ENCODE measurements at places on chromosomes 16 and 17. TPM values are rescaled to one million over a fixed set of nuclear protein-coding genes. Genes with fewer than 3 reads are reported as not detected.

Gene SULT1A2
- total RNA-seq, result not detected

DNA sequence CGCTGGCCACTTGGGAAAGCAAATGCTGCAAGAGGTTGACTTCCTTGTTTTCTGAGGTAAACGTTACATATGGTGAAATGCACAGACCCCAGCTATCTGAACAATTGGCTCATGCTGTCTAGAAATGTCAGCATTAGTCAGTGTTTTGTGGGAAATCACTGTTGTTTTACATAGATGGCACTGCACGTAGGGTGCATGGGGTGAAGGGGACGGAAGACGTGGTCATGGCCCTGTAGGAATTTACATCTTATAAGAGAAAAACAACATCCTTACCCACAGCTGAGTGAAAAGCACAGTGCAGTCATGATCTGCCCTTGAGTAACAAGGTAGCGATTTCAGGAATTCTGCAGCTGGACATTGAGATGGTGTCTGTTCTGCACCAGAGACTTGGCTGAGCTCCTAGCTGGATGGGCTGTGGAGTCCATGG, 15.2 kb downstream of the RPTOR start:
- DNase-seq, result peak; percentile 42

DNA sequence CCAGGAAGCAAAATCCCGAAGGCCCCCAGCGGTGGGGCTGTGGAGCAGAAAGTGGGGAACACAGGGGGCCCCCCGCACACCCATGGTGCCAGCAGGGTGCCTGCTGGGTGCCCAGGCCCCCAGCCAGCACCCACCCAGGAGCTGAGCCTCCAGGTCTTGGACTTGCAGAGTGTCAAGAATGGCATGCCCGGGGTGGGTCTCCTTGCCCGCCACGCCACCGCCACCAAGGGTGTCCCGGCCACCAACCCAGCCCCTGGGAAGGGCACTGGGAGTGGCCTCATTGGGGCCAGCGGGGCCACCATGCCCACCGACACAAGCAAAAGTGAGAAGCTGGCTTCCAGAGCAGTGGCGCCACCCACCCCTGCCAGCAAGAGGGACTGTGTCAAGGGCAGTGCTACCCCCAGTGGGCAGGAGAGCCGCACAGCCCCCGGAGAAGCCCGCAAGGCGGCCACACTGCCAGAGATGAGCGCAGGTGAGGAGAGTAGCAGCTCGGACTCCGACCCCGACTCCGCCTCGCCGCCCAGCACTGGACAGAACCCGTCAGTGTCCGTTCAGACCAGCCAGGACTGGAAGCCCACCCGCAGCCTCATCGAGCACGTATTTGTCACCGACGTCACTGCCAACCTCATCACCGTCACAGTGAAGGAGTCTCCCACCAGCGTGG, 6.5 kb downstream of the CBX2 start:
- no peak for DNase-seq

Gene COX10
- total RNA-seq, result 27.3 TPM

DNA sequence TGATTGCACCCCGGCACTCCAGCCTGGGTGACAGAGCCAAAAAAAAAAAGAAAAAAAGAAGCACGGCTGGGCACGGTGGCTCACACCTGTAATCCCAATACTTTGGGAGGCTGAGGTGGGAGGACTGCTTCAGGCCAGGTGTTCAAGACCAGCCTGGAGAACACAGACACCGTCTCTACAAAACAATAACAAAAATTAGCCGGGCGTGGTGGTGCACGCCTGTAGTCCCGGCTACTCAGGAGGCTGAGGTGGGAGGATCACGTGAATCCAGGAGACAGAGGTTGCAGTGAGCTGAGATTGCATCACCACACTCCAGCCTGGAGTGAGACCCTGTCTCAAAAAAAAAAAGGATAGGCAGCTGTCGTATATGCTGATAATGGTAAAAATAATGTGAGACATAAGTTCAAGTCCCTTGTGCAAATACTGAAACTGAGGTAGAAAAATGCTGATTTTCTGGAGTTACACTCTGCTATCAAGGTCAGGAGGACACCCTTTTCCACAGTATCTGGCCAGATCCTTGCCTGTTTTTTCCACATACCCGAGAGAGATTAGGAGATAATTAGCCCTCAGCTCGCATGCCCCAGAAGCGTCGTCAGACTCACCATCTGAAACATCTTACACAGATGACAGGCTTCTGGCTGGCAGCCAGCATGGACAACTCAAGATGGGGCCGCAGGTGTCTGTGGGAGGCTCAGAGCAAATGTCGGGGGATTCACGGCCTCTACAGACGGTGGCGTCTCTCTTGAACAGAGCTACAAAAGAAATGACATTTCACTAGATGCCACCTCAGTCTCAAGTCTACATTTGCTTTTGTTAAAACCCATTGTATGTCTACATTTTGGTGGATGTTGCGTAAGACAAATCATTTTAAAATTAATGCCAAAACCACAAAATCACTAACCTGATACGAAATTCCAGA, 36.8 kb downstream of the WDR45B start:
- DNase-seq, result no peak

Gene CDK5RAP3
- 94.9 TPM for total RNA-seq

DNA sequence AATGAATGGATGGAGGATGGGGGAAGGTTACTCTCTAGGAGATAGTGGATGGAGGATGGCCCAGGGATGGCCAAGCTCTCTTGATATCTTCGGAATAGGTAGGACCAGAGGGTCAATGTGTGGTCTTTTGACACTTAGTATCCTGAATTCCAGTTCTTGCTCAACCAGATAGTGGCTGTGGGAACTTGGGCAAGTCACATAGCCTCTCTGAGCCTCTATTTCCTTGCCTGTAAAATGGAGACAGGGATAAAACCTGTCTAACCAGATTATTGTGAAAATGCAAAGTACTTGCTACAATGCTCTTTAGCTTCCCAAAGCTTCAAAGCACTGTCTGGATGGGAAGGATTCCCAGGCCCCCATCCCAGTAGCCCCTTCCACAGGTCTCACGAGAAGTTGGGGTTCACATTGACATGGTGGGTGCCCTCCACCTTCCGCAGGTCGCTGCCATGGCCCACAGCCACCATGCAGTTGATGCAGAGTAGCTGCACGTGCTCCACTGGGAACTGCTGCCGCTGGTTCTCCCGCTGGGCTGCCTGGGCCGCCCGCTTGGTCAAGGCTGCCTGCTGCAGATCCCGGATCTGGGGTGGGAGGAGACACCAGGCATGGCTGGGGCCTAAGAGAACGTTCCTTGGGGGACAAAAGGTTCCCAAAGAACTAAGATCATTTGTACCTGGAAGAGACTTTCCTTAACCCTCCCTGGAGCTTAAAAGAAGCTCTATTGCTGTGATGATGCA, 5.1 kb upstream of the ZNF385C start:
- DNase-seq, result no peak

DNA sequence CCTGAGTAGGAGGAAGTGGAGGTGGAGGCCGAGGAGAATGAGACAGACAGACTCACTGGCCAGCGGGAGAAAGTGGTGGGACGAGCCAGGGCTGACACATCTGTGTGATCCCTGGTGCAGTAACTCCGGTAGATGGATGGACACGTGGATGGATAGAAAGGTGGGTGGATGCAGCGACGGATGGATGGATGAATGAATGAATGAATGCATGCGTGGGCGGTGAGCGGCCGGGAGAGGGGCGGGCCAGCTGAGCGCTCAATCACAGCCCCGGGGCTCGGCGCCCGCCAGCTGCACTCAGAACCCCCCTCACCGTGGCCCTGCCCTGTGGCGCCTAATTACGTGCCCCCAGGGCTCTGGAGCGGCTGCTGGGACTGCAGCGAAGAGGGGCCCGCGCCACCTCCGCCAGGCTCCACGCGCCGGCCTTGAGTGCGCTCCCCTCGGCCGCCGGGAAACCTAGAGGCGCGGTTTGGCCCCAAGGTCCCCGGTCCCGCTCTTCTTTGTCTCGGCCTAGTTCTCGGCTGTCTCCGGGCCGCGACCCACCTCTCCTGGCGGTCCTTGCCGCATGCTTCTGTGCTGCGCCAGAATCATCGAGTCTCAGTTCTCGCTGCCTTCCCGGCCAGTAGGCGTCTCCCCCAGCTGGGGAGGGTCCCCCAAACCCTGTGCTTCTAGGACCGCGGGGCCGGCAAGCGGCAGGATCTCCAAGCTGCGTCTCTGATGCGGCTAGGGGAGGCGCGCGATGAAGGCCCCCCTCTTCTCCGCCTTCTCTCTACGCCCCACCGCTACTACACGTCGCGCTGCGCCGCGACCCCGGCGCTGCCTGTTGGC, 41.0 kb downstream of the RAI1 start:
- no peak for DNase-seq

Gene FADS6
- total RNA-seq, result not detected

DNA sequence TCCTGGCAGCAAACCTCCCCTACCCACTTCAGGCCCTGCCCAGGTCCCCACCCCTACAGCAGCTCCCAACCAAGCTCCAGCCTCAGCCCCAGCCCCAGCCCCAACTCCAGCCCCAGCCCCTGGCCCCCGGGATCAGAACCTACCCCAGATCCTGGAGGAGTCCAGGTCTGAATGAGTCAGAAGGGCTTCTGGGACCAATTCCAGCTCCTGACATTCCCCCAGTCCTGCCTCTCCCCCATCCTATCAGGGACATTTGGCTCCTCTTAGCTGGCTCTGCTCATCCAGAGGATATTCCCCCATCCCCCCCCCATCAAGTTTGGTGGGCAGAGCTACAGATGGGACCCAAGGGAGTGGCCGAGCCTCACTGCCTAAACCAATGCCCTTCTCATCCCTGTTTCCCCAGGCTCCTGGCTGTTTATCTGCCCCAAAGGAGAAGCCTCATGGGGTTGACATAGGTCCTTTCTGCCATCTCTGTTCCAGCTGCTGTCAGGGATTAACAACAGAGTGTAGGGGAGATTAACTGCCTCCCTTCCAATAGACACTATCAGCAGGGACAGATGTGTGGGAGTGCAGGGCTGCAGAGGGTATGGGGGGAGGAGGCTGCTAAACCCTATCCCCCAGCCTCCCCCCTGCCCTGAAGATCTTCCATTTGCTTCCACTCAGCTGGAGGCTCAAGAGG, 16.5 kb downstream of the CNTNAP1 start:
- no peak for DNase-seq

Gene ITGAD
- not detected for total RNA-seq

DNA sequence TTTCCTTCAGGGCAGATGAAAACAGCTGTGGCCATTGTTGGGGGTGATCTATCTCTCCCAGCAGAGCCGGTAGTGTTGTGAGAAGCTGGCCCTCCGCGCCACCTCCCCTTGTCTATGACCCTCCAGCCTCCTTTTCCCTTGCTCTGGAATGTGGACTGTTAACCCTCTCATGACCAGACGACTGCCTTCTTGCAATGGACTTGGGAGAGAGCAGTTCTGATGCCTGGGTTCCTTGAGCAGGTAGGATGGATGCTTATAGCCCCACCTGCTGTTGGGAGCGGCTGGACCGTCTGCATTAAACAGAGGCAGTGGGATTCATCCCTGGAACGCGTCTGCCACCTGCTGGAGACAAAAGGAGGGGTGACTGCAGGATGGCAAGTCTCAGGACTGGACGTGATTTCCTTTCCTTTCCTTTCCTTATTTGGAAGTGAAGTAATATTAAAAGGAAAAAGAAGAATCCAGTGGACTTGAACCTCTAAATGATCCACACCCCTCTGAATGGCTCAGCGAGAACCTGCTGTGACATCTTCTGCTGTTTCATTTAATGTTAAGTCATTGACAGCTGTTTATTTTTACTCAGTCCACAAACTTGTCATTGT, 1.8 kb upstream of the SOST start:
- peak; percentile 97 for DNase-seq

Gene SIRT7
- 23.9 TPM for total RNA-seq

DNA sequence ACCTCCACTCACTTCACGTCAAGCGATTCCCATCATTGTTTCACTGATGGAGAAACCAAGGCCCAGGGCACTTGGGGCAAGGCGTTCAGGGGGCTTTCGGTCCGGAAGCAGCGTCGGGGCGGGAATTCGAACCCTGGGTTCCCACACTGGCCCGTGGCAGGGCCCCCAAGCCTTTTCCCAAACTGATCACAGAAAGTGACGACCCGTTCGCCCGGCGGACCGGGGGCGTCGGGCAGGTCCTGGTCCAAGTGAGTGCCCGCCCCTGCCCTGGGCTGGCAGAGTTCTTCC, 856 bp upstream of the MON1B start:
- no peak for DNase-seq

- no peak for DNase-seq
Measured at GRCh38 chr17:871751-872519, 89.8 kb downstream of the MRM3 start.

GRCh38 chr17:40666331-40666730, 1.4 kb upstream of the KRT222 start:
- no peak for DNase-seq

Gene INO80E
- 92.7 TPM for total RNA-seq

Gene SPPL2C
- total RNA-seq, result not detected

- no peak for DNase-seq
Measured at GRCh38 chr16:30511509-30511908, 14.9 kb downstream of the ZNF768 start.

- DNase-seq, result no peak
Measured at GRCh38 chr17:7191069-7191468, 11.9 kb upstream of the ASGR1 start.

Gene COPS3
- 132 TPM for total RNA-seq

DNA sequence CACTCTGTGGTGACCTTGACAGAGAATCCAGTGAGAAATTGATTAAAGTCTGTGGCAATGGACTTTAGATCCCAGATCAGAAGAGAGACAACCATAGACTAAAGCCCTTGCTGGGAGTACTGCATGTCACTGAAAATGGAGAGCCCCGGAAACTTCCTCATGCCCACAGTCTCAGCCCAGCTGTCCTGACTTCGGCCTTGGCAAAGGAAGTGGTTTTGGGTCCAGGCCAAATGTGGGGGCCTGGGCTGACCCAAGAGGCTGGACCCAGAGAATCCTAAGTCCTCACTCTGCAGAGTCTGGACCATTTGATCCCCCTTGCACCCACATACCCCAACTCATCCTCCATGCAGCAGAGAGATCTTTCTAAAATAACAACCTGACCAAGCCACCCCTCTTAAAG, 4.7 kb upstream of the BEAN1 start:
- no peak for DNase-seq

Gene CDR2L
- 14.7 TPM for total RNA-seq

- no peak for DNase-seq
Measured at GRCh38 chr17:71902894-71903506, 217.8 kb upstream of the SOX9 start.

- DNase-seq, result no peak
Measured at GRCh38 chr16:71670537-71670936, 44.6 kb downstream of the MARVELD3 start.

DNA sequence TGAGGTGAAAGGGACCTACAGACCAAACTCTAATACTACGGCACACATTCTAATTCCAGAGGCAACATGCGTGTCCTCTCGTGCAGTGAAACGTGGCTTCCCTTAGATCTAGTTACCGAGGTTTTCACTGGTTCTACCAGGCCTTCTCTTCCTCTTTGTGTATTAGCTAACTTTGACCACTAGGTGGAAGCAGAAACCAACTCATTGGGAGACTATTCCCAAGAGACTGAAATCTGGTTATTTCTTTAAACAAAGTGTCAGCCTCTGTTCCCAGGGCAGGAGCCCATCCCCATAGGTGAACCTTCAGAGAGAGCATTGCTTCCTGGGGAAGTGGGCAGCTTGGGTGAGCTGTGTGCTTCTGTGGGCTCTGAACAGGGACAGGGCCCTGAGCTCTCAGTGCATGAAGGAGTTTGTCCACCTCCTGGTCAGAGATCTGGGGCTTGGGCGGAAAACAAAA, 19.7 kb upstream of the RCVRN start:
- DNase-seq, result no peak

Gene ITGAL
- total RNA-seq, result not detected
